ENCODE measurements at places on chromosomes 1 and 21.

- no peak for DNase-seq
These were observed 212.6 kb downstream of the GREM2 start for GRCh38 chr1:240399381-240399780.

- no peak for DNase-seq
These were observed 831.4 kb downstream of the ADGRL2 start for GRCh38 chr1:82632155-82632554.

GRCh38 chr1:235298758-235299157 lies 29.2 kb downstream of the ARID4B start:
- no peak for DNase-seq

- DNase-seq: no peak
These were observed 24.6 kb downstream of the TLR5 start for GRCh38 chr1:223118418-223118817.

DNA sequence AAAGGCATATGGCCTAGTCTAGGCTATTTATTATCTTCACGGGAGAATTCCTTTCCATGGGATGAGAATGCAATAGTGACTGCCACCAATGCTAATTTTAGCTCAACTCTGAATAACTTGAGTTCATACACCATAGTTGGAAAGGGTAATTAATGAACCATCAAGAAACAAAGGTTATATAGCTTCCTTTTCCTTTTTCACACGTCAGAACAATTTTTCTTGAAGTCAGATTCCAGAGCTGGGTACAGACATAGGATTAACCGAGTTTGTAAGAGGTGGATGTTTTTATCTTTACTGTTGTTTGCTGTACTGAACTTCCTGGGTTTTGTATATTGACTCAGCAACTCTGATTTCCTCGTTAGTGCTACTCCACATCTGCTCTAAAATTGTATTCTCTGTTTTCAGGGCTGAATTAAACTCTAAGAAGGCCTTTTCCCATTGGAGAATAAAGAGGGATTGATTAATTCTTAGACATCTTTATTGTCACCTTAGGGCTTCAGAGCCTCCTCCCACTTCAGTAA lies 262.0 kb downstream of the NUF2 start:
- no peak for DNase-seq

DNA sequence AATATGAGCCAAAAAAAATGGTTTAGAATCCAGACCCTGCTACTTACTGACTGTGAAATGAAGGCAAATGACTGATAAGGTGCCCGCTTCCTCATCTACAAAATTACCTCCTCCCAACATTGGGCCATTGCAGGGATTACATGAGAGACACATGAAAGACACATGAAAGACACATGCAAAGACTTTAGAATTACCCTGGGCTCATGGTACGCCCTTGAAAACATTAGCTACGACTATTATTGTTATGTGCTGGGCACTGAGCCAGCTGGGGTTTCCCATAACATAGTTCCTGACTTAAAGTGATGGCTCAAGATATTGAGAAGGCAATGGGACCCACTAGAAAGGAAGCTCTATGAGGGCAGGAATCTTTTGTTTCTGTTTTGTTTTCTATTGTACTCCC lies 43.7 kb upstream of the KANK4 start:
- no peak for DNase-seq

GRCh38 chr1:204990059-204990664 lies 52.9 kb upstream of the CNTN2 start:
- no peak for DNase-seq

DNA sequence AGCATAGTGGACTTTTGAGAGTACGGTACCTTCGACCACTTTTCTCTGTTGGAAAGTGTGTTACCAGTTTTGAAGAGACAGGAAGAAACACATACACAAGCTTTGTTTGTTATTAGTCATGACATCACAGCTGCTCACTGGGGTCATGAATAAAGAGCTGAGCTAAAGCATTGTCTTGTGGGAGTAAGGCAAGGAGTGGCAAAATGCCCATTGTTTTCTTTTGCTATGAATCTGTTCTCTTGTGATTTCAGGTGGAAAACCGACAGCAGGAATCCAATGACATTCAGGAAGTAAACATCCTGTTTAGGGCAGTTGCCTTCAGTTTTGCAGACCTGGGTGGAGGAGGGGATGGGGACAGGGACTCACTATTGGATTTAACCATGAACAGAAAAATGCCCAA lies 66.2 kb downstream of the RGL1 start:
- peak; percentile 25 for DNase-seq

DNA sequence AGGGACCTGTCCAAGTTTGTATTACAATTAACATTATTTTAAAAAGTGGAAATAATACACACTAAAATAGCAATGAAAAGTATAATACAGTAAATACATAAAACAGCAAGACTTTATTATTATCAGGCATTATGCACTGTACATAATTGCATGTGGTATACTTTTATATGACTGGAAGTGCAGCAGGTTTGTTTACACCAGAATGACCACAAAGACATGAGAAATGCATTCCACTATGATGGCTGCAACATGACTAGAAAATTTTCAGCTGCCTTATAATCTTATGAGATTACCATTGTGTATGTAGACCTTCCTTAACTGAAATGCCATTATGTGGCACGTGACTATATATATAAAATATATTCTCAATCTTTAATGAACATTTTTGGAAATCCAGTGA lies 1699.6 kb downstream of the KCNT2 start:
- no peak for DNase-seq

DNA sequence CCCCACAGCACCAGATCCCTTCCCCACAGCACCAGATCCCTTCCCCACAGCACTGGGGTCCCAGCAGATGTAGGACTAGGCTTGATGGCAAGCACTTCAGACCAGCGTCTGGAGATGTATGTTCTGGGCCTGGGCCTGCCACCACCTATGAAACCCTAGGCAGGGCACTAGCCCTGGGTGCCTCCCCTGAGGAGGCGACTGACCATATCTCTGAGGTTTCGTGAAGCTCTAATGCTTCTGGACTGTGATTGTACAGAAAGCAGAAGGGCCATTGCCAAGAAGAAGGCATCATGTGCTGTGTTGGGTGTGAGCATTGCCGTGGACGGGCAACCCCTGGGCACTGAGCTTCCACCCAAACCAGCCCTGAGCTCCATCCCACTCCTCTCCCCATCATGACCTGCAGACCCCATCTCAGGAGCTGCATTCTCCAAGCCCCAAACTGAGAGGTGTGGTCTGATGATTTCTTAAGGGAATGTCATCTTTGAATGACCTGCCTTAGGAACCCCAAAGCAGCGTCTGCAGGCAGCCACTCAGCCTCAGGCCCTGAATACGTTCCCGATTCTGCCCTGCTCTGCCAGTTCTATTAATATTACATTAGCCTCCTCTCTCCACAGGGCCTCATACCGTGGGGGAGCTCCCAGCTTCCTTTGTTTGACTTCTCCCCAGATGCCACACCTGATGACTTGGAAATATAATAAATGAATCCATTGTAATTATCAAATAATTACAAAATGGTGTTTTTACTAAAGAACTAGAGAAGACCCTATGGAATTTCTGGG lies 163.4 kb downstream of the TRIM33 start:
- DNase-seq: no peak

GRCh38 chr1:205074513-205074912 lies 9.7 kb downstream of the TMEM81 start:
- no peak for DNase-seq

Data from cerebellum (tissue), 4 donors.